ENCODE measurements at places on chromosomes 1 and 21. TPM values are rescaled to one million over a fixed set of nuclear protein-coding genes. Genes with fewer than 3 reads are reported as not detected.

DNA sequence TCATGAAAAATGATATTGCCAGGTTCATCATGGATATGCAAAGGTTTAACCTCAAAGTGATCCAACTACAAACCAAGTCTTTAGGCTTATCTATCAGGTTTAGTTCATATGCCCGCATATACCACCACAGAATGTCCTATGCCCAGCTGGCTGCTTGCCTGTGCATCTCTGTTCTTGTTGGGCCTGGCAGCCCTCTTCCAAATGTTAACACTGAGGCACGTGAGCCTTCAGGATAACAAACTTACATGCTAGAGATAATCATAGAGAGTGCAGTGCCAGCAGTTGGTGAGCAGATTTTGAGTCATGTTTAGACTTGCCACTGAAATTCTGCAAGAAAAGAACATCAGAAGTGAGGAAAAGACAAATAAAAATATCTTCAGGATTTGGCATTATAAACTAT lies 607.9 kb upstream of the TMPRSS15 start:
- H3K4me3 ChIP-seq, result no peak overlapping the region
- no peaks in the 10 kb centered on the region for H3K36me3 ChIP-seq
- no peak for DNase-seq
- no peak overlapping the region for H3K27ac ChIP-seq

DNA sequence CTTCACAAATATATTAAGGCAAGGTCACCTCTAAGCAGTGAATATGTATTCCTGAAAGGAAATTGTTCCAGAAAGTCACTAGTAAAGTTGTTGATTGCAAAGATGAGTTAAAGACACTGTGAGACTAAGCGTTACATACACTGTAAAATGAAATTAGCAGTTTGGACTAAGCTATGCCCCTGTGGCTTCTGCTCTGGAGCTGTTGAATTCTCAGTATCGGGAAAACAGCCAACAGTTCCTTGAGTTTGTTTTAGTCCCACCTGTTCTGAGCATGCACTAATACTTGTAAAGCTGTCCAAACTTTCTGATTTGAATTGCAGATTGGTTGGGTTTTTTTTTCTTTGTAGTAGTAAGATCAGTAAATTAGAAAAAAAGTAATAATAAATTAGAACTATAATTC lies 21.0 kb downstream of the ANGPTL1 start:
- H3K27me3 ChIP-seq, result no peaks in the 10 kb centered on the region
- peaks cover 7% of the 10 kb centered on the region for H3K4me1 ChIP-seq
- no peak overlapping the region for H3K4me3 ChIP-seq
- peak overlapping the region; percentile 23 for H3K27ac ChIP-seq

- H3K4me3 ChIP-seq, result no peak overlapping the region
- H3K27ac ChIP-seq, result no peak overlapping the region
- no peaks in the 10 kb centered on the region for H3K4me1 ChIP-seq
- no peak for DNase-seq
- H3K27me3 ChIP-seq, result no peaks in the 10 kb centered on the region
Observed at GRCh38 chr21:45096217-45096616, 21.8 kb downstream of the ADARB1 start.

DNA sequence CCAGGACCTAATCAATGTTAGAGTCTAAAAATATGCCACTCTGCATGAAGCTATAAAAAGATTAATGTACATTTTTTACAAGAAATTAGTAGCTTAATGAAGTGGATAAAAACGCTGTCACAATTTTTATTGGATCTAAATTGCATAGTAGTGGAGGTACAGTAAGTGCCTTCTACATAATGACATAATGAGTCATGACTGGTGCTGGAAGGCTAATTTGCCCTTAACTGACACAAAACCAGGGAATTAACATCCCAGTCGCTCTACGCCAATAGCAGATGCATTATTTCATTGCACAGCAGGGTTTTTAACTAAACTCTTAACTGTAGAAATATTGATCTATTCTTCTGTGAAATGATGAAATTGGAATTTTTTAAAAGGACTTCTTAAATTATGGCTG lies 33.3 kb downstream of the RRAGC start:
- H3K4me3 ChIP-seq, result no peak overlapping the region
- no peak for DNase-seq
- peaks cover 9% of the 10 kb centered on the region for H3K4me1 ChIP-seq
- H3K36me3 ChIP-seq, result no peaks in the 10 kb centered on the region

DNA sequence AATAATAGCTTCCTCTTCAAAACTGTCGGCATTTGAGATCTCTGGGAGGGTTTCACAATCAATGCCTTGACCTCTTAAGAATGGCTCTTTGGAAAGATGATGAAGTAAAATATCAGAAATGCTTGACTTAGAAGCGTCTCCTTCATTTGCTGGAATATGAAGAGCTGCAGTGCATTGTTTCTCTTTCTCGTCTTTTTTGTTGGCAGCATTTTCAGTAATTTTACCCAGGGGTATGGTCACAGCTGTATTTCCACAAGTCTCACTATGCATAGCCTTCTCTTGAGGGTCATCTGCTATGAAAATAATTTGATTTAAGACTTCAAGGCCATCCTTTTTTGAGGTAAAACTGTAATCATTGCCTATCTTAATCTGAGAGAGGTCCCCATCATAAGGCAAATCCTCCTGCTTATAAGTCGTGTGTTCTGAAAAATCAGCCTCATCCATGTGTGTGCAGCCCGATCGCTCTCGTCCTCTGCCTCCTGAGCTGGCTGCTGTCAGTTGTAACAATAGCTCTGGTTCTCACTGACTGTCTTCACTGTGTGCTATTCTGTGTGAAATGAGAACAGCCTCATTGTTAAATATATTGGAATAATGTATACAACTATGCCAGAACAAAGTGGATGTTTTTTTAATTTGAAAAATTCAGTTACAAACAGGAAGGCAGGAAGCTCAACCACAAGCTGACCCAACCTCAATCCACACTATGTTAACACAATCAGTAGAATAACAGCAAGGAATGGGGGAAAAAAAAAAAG lies 4.5 kb downstream of the AKNAD1 start:
- peak overlapping the region; percentile 58 for H3K27ac ChIP-seq
- DNase-seq, result no peak
- H3K4me1 ChIP-seq, result no peaks in the 10 kb centered on the region
- no peaks in the 10 kb centered on the region for H3K36me3 ChIP-seq
- H3K4me3 ChIP-seq, result no peak overlapping the region
- H3K27me3 ChIP-seq, result no peaks in the 10 kb centered on the region

- H3K27ac ChIP-seq, result no peak overlapping the region
- H3K36me3 ChIP-seq, result no peaks in the 10 kb centered on the region
- no peaks in the 10 kb centered on the region for H3K27me3 ChIP-seq
- no peak overlapping the region for H3K4me3 ChIP-seq
- no peak for DNase-seq
Observed at GRCh38 chr1:234780531-234781162, 170.7 kb upstream of the IRF2BP2 start.

- H3K27me3 ChIP-seq, result no peaks in the 10 kb centered on the region
- DNase-seq, result no peak
- peaks cover 22% of the 10 kb centered on the region for H3K4me1 ChIP-seq
- H3K4me3 ChIP-seq, result no peak overlapping the region
Observed at GRCh38 chr1:219788091-219788490, 140.3 kb downstream of the SLC30A10 start.

- H3K36me3 ChIP-seq, result no peaks in the 10 kb centered on the region
- no peaks in the 10 kb centered on the region for H3K27me3 ChIP-seq
- H3K4me1 ChIP-seq, result no peaks in the 10 kb centered on the region
- no peak for DNase-seq
- peak overlapping the region; percentile 48 for H3K4me3 ChIP-seq
Observed at GRCh38 chr1:40802742-40803113, 19.1 kb downstream of the KCNQ4 start.

- H3K4me3 ChIP-seq, result no peak overlapping the region
- DNase-seq, result no peak
- no peaks in the 10 kb centered on the region for H3K36me3 ChIP-seq
- no peak overlapping the region for H3K27ac ChIP-seq
- H3K27me3 ChIP-seq, result no peaks in the 10 kb centered on the region
Observed at GRCh38 chr1:238060061-238060460, 169.3 kb upstream of the ZP4 start.

DNA sequence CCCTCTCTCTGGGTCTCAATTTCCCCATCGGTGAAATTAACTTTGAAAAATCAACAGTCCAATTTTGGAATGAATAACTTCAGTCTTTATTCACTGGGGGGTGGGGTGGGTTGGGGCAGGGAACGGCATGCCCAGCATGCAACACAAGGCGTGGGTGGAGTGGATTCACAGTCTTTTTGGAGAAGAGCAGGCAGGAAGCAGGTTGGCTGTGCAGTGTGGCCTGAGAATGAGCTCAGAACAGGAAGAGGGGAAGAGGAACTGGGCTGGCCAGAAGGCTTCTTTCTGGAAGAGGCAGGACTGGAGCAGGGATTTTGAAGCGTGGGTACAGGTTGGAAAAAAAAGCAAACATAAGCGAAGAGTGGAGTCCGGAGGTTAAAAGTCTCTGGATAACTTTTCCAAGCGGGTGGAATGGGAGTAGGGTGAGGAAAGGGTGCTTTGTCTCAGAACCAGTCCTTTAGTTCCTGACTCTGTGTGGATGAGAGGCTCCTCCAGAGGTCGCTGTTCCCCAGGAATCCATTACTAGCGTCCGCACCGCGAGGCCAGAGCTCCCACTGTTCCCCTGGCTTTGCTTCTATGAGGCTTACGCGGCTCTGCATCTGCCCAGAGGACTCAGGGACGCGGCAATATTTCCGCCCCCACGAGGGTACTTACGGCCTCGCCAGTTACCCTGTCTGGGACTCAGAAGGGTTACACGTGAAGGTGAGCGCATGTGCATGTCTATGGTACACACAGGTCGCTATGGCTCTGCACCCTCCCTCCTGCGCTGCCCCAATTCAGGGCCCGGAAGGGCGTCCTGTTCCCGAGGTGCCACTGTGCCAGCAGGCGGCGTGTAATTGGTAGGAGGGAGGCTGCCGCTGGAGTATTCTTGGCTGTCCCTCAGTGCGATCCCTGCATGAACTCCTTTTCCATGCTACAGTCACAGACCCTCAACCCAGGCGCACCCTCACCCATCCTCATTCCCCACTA lies 5.5 kb upstream of the FOXD2 start:
- no peak overlapping the region for H3K4me3 ChIP-seq
- peaks cover 100% of the 10 kb centered on the region for H3K27me3 ChIP-seq
- H3K36me3 ChIP-seq, result no peaks in the 10 kb centered on the region
- peak; percentile 79 for DNase-seq

DNA sequence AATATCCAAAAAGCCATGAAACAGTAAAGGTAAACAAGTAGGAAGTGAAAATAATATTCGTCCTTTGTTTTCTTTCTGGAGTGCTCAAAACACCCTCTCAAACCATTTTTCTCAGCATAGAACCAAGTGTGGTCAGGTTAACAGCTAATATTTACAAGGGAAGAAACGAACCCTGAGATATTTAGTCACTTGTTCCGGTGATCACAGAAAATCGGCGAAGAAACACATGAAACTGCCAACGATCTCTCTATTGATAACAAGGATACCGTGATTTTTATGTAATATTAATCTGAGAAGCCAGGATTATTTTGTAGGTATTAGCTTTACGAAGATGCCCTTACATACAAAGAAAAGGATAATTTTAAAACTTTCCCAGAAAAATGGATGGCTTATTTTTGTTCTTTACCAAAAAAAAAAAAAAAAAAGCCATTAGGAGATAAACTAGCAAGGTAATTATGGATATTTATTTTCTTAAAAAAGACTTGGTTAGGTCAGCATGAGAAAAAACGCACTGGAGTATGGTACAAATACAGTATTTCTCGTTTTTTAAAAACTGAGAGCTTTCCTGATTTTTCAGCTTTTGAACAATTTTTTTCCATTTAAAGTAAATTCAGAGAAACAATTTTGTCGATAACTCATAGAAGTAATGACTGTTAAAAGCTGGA lies 107.3 kb upstream of the HNRNPU start:
- no peak for DNase-seq
- peak overlapping the region; percentile 89 for H3K4me3 ChIP-seq
- H3K27me3 ChIP-seq, result no peaks in the 10 kb centered on the region
- no peaks in the 10 kb centered on the region for H3K36me3 ChIP-seq
- H3K27ac ChIP-seq, result peak overlapping the region; percentile 99

DNA sequence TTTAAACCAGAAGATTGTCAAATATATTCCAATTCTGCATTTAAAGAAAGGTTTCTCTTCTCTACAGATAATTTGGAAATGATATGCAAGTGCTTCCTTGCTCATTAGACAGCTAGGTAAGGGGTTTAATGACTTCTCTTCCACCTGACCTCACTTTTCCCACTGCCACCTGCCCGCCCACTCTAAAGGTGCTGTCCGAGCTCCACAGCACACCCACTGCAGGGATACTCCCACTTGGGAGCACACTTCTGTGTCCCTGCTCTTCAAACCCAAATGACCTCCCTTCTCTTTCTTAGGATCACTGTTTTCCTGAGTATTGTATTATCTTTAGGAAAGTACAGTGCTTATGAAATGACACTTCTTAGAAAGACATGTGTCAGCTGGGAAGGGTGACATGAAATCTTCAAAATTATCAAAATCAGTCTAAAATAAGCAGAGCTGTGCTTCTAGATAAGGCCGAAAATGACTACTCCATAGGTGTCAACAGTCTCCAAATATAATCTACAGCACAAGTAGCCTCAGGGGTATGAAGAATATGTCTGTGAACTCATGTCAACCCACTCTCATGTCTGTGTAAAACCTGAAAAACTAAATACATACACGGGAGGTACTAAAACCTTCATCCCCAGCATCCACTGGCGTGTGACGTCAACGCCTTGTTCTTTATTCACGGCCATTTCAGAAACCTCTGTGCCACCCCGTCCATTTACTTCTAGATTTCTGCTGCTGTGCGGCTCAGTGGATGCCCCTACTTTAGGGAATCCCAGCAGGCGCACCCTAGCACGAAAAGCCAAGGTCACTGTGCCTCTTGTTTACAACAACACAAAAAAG lies 71.0 kb downstream of the SLC45A1 start:
- DNase-seq, result no peak
- H3K27ac ChIP-seq, result no peak overlapping the region
- H3K4me1 ChIP-seq, result no peaks in the 10 kb centered on the region
- no peak overlapping the region for H3K4me3 ChIP-seq
- peaks cover 6% of the 10 kb centered on the region for H3K36me3 ChIP-seq

DNA sequence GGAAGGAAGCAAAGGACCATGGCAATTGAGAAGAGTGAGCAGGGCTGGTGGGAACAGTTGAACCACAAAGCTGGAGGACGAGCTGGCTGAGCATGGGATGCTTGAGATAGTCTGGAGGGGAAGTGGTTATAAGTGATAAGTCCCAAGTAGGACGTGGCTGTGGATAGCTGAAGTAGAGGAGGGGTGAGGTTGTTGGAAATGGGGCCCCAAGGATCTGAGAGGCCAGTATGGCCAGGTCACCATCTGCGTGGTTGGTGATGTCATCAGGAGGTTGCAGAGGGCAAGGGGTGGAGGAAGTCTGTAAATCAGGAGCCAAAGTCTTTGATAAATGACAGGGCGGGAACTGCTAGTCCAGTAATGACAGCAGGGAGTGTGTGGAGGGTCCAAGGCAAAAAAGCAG lies 11.0 kb upstream of the REN start:
- no peak overlapping the region for H3K27ac ChIP-seq
- no peak for DNase-seq
- H3K4me3 ChIP-seq, result no peak overlapping the region
- no peaks in the 10 kb centered on the region for H3K4me1 ChIP-seq

Gene TMEM52
- polyA plus RNA-seq, result 5.5 TPM

Gene GPR37L1
- polyA plus RNA-seq, result not detected

Gene MKNK1
- polyA plus RNA-seq, result 30.0 TPM

Gene RPE65
- polyA plus RNA-seq, result not detected

Gene LRRC38
- not detected for polyA plus RNA-seq

Gene MYCL
- polyA plus RNA-seq, result 7.2 TPM

Gene BARHL2
- not detected for polyA plus RNA-seq

Gene CCDC181
- polyA plus RNA-seq, result not detected

Measured in sigmoid colon (tissue), 7 donors.